PC-9 (cell line): ENCODE measurements at places on chromosomes 13 and 19. TPM values are rescaled to one million over a fixed set of nuclear protein-coding genes. Genes with fewer than 3 reads are reported as not detected.

Gene FFAR2
- total RNA-seq, result not detected in 2 replicates

Gene PEX11G
- total RNA-seq, result 10.5 and 16.0 TPM in 2 replicates

Gene ZNF790
- 5.0 and 5.9 TPM in 2 replicates for total RNA-seq

Gene ELAVL3
- total RNA-seq, result not detected in 2 replicates

Gene RGL3
- 100 and 125 TPM in 2 replicates for total RNA-seq

Gene FAM216B
- total RNA-seq, result not detected in 2 replicates

Gene A1BG
- total RNA-seq, result 2.5 and 4.5 TPM in 2 replicates

Gene ZNF112
- 3.5 and 7.8 TPM in 2 replicates for total RNA-seq

Gene ALG11
- total RNA-seq, result 15.0 and 15.7 TPM in 2 replicates

Gene TMEM255B
- total RNA-seq, result 0.53 and 0.61 TPM in 2 replicates

Gene CGB8
- 1.0 and 5.3 TPM in 2 replicates for total RNA-seq

Gene S1PR4
- 0.37 and 0.83 TPM in 2 replicates for total RNA-seq

Gene ATCAY
- not detected in 2 replicates for total RNA-seq

Gene IFI30
- total RNA-seq, result 26.1 and 35.8 TPM in 2 replicates

Gene SRRM5
- 0.37 and 0.60 TPM in 2 replicates for total RNA-seq

Gene COX6B1
- 441 and 489 TPM in 2 replicates for total RNA-seq

Gene NLRP4
- total RNA-seq, result 1.6 and 1.7 TPM in 2 replicates

Gene CEACAM4
- not detected in 2 replicates for total RNA-seq

Gene AMER2
- not detected in 2 replicates for total RNA-seq

Gene TEX26
- total RNA-seq, result not detected in 2 replicates

Gene LENG9
- total RNA-seq, result 7.0 and 8.9 TPM in 2 replicates

Gene NXNL1
- not detected in 2 replicates for total RNA-seq

Gene NFIX
- 19.7 and 24.2 TPM in 2 replicates for total RNA-seq

Gene CEACAM20
- total RNA-seq, result not detected in 2 replicates

Gene DPF1
- 0.81 and 1.1 TPM in 2 replicates for total RNA-seq

Gene NRTN
- 1.9 and 3.5 TPM in 2 replicates for total RNA-seq

Gene IL27RA
- 7.8 and 11.9 TPM in 2 replicates for total RNA-seq

Gene KIR3DL1
- not detected in 2 replicates for total RNA-seq

Gene CERS1
- total RNA-seq, result 2.7 and 4.9 TPM in 2 replicates

Gene MUC16
- total RNA-seq, result 75.0 and 85.0 TPM in 2 replicates

Gene NCAN
- not detected in 2 replicates for total RNA-seq

Gene ERICH4
- not detected in 2 replicates for total RNA-seq

Gene ZNF813
- total RNA-seq, result 6.1 and 6.3 TPM in 2 replicates

Gene THSD8
- total RNA-seq, result 28.8 and 30.0 TPM in 2 replicates

Gene GJB2
- total RNA-seq, result 4.2 and 5.5 TPM in 2 replicates

Gene FPR1
- total RNA-seq, result not detected in 2 replicates

Gene PTPRH
- total RNA-seq, result 11.7 and 21.4 TPM in 2 replicates

Gene MYO1F
- total RNA-seq, result 0.53 and 1.3 TPM in 2 replicates

Gene NLRP9
- total RNA-seq, result not detected in 2 replicates

Gene ZNF471
- total RNA-seq, result 0.57 and 0.78 TPM in 2 replicates

Gene DOCK6
- 32.5 and 68.9 TPM in 2 replicates for total RNA-seq

Gene NLRP11
- not detected in 2 replicates for total RNA-seq

Gene ZNF132
- total RNA-seq, result 1.5 and 2.1 TPM in 2 replicates
